ENCODE measurements at places on chromosomes 6 and 20.
A peak's percentile ranks its signal among the peaks of the same experiment; 100 is the strongest.

DNA sequence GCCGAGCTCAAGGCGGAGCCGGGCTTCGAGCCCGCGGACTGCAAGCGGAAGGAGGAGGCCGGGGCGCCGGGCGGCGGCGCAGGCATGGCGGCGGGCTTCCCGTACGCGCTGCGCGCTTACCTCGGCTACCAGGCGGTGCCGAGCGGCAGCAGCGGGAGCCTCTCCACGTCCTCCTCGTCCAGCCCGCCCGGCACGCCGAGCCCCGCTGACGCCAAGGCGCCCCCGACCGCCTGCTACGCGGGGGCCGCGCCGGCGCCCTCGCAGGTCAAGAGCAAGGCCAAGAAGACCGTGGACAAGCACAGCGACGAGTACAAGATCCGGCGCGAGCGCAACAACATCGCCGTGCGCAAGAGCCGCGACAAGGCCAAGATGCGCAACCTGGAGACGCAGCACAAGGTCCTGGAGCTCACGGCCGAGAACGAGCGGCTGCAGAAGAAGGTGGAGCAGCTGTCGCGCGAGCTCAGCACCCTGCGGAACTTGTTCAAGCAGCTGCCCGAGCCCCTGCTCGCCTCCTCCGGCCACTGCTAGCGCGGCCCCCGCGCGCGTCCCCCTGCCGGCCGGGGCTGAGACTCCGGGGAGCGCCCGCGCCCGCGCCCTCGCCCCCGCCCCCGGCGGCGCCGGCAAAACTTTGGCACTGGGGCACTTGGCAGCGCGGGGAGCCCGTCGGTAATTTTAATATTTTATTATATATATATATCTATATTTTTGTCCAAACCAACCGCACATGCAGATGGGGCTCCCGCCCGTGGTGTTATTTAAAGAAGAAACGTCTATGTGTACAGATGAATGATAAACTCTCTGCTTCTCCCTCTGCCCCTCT, 1.1 kb downstream of the CEBPB start:
- peak; percentile 28 for DNase-seq

DNA sequence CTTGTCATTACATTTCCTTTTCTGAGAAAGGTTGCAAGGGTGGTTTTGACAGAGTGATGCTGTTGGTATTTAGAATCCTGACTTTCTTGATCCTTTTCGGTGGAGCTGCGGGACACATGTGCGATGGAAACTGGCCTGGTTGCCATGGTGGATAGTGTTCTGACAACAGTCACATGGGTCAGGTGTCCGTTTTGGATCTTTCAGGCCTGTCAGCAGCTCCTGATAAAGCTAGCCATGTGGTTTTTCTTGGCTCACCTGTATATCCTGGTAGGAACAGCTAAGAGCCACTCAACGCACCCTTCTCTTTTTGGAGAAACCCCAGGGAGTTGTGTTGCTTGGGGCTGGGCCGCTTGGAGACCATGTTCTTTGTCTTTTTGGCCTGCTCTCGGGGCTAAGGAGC, 177.4 kb downstream of the MTFR2 start:
- DNase-seq, result no peak

GRCh38 chr6:157978021-157978783, 3.5 kb upstream of the SYNJ2 start:
- no peak for DNase-seq

DNA sequence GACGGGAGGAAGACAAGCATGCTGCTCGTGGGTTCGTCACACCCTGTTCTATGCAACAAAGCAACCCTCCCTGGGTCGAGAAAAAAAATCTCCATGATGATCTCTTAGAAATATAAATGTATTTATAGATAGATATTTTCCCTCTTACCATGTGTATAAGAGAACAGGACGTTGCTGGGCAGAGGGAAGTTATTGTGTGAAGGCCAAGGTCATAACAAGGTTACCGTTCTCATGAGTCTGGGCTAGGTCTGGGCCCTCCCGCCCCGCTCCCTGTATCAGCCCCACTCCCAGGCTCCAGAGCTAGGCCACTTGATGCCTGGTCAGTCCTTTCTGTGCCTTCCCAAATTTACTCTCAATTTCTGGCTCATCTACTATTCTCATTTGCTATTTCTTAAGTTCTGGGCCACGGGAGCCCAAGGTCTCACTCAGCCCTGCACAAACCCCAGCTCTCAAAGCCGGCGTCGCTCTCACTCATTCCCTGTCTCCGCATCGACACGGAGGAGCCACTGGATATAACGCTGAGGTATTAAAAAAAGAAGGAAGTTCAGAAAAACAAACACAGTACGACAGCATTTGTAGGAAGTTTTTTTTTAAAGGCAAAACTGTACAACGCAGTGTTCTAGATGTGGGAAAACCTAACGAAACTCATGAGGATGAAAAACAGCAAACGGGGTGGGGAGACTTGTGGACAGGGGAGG, 96.8 kb downstream of the PSMG4 start:
- DNase-seq, result no peak

DNA sequence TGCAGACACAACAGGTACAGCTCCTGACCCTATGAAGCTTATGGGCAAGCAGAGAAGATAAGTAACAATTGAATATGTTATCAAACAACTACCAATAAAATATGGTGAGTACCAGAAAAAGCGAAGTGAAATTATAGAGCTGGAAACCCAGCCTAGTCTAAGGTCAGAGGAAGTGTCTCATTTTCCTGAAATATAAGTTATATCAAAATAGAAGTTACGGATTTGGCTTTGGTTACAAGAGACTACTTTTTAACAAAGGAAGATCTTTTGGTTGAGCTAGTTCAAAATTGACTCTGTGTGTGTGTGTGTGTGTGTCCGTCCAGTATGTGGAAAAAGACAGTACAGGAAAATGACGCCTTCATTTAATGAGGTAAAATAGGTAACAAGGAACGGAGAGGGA, 8.9 kb downstream of the STX11 start:
- DNase-seq, result no peak

- no peak for DNase-seq
Measured at GRCh38 chr6:139186692-139187091, 51.8 kb downstream of the HECA start.

DNA sequence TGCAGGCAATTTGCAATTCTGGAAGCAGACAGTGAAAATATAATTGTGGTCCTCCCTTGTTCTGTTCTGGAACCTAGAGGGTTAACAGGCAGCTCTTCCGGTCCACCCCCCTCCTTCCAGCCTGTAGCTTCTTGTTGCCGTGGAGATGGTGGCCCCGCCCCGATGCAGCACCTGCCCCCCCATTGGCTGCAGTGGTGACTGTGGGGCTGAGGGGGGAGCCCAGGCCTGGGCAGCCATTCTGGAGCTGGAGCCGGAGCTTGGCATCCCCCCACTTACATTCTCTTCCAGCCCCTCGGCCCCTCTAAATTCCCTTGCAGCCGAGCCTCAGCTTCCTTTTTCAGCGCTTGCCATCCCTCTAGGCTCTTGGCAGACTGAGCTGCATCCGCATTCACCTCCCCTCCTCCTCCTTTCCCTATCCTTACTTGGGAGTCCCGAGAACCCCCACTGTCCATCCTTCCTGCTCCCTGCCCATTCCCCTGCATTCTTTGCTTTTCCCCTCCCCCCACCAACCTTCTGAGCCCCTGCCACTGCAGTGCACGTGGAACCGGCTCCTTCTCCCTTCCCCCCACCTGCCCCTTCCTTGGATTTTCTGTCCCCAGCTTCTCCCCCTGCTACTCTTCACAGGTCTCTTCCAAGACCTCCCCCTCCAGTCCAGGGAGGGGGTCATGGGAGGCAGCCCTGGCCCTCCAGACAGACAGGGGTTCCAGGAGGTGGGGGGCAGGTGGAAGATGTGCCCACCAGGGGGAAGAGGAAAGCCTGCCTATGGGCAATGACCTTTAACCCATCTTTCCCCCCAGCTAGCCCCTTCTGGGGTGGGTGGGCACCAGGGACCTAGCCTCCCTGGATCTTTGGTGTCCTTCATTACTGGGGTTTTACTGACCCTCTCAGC, 11.4 kb downstream of the SYNGAP1 start:
- DNase-seq, result peak; percentile 71

DNA sequence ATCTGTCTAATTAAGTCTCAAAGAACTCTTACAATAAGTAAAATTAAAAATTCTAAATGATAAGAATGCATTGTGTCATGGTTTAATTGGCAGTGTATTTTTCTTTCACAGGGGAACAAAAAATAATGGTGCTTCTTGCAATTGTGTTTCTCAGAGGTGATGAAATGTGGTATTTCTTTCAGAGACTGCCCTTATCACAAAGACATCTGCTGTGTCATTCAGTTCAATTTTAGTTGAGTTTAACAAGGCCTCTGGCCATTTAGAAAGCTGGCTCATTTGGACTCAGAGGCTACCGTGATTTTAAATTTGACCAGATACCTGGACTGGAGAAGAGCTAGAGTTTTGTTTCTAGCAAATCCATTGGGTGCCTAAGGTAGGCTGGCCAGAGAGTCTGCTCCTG, 23.6 kb upstream of the ZNF831 start:
- no peak for DNase-seq

- DNase-seq, result no peak
Measured at GRCh38 chr20:56806952-56807517, 177.9 kb downstream of the TFAP2C start.

DNA sequence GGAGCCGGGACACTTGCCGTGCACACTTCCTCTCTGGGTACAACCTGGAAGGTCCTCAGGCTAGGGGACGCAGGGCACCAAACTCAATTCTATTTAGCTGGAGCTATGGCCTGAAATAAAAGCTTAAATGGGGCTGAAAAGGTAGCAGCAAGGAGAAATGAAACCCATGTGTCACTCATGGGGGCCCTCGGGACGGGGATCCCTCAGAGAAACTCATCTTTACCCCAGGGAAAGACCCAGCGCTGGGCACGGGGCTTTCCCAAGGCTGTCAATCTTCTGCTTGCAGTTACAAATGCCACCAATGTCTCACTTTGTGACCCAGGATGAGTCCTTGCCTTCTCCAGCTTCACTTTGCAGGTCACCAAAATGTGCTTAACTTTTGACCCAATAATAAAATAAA, 16.5 kb downstream of the SNAI1 start:
- no peak for DNase-seq

- no peak for DNase-seq
Measured at GRCh38 chr6:149089510-149089909, 228.0 kb upstream of the TAB2 start.

GRCh38 chr6:56232436-56232835, 14.9 kb downstream of the COL21A1 start:
- no peak for DNase-seq

Data from stimulated activated CD8-positive, alpha-beta memory T cell treated with anti-CD3 and anti-CD28 coated beads, Interleukin-2, amount 100 ng/mL, for 1 hour (primary cell).